ENCODE measurements at places on chromosomes 6 and 20.

DNA sequence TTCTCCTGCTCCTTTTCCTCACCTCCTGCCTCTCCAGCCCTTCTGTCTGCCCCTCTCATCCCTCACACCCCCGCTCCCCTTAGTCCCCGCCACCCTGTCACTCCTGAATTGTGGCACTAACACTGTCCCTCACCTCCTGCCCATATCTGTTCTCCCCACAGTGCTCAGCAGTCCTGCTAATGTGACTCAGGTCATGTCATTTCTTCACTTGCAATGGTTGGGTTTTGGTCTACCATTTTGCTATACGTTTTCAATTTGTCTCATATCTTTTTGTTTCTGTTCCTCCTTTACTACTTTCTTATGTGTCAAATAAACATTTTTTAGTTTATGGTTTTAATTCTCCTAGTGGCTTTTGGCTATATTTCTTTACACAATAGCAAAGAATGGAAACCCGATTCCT, 1.3 kb upstream of the HLA-B start:
- no peak for DNase-seq

- peak; percentile 85 for DNase-seq
These were observed 103.0 kb downstream of the EDN3 start for GRCh38 chr20:59403261-59403961.

DNA sequence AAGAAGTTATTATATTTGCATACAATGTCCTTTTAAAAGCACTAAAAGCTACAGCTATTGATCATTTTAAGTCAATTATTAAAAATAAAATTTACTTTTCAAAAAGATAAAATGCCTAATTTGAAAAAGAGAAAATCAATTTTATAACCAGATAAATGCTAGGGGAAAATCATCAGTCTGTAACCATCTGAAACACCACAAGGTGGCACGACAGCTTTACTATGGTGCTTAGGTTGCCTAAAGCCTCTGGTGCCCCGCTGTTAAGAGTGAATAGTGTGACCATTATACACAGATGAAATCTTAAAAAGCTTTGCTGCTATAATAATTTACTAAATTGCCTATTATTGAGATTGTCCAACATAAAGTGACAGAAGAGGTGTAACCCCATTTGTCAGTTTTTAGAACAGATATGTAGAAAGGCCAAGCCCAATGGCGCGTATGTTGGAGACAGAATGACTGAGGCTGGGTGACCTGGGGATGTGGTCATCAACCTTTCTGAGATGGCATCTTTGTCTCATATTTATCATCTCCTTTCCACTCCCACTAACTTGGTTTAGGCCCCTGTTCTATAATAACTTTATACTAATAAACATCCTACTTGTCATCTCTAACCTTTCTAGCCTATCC, 100.8 kb downstream of the MOXD1 start:
- no peak for DNase-seq

GRCh38 chr6:106629859-106630163, 433 bp downstream of the QRSL1 start:
- no peak for DNase-seq

- no peak for DNase-seq
These were observed 72.3 kb downstream of the CARMIL1 start for GRCh38 chr6:25351485-25351884.

Data from naive thymus-derived CD8-positive, alpha-beta T cell (primary cell).